Fibroblast of the conjunctiva (primary cell): ENCODE measurements at places on chromosomes 5 and 9.

GRCh38 chr5:107444300-107444699 lies 226.4 kb downstream of the EFNA5 start:
- DNase-seq, result no peak

GRCh38 chr5:119168401-119168800 lies 97.5 kb downstream of the DMXL1 start:
- no peak for DNase-seq

DNA sequence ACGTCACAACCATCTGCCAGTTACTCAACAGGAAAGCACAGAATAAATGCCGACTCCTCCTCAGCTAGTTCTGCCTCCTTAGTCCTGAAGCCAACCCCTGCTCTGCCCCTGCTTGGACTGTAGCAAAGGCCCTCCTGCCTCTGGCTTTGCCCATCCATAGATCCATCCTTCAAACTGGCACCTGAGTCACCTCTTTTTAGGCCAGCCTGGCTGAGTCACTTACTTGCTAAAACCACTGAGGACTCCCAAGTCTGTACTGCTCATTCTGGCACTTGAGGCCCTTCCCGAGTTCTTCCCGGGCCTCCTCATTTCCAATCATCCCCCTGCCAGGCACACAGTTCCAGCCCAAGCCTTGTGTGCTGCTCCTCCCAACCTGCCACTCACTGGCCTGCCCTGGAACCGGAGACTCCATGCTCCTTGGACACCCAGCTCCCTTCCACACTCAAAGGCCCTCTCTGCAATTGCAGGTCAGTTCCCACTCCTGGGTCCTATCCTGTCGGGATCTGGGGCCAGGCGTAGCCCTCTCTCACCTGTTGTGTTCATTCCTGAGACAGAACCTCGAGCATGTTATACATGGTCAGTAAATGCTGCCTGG lies 220.1 kb downstream of the DAB2IP start:
- no peak for DNase-seq

DNA sequence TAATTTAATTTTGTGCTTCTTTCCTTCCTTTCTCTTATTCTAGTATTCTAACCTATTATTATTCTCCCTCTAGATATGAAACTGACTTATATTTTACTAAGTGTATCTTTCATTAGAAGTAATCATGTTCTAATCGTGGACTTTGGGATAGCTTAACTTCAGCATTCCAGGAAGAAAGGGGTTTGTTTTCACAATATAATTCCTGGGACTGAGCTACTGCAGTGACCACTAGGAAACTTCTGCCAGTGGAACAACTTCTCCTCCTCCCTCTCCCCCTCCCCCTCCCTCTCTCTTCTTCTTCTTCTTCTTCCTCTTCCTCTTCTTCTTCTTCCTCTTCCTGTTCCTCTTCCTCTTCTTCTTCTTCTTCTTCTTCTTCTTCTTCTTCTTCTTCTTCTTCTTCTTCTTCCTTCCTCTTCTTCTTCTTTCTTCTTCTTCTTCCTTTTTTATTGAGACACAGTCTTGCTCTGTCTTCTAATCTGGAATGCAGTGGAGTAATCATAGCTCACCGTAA lies 127.9 kb downstream of the NNT start:
- DNase-seq, result no peak

GRCh38 chr5:84292788-84293653 lies 91.7 kb downstream of the EDIL3 start:
- DNase-seq, result no peak

DNA sequence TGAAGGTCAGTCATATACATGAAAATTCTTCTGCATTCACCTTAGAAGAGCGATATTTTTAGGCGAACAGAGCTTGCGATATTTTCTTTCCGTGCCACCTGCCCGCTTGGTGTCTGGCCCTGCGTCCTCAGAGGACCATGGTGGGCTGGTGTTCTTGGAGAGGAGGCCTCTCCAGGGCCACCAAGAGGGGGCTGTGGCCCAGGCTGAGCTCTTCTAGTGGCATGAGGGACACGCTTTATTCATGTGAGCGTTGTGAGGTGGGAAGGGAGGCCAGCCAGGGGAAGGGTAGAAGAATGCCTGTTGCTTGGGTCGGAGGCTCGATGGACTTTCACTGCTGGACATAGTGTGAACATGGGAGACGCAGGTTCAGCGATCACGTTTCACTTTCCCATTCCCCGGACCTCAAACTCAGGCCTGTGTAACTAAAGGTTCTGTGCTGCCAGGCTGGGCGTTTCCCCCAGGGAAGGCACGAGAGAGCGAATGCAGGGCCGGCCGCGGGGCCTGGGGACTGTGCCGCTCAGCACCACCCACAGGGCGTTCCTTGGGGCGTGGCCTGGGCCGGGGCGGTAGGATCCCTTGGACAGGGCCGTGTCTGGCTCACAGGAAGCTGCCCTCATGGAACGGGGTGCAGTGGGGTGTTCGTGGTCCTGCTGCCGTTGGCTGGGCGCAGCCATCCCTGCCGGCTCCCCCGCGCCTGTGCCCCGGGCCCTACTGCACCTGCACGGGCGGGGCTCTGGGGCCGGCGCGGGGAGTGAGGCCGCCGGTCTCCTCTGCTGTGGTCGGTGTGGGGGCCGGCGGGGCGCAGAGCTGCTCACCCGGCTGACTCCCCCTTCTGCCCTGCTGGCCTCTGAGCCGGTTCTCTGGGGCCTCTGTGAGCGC lies 40.7 kb upstream of the CLPTM1L start:
- peak; percentile 8 for DNase-seq

- no peak for DNase-seq
Measured at GRCh38 chr9:112286926-112287325, 46.5 kb downstream of the PTBP3 start.

DNA sequence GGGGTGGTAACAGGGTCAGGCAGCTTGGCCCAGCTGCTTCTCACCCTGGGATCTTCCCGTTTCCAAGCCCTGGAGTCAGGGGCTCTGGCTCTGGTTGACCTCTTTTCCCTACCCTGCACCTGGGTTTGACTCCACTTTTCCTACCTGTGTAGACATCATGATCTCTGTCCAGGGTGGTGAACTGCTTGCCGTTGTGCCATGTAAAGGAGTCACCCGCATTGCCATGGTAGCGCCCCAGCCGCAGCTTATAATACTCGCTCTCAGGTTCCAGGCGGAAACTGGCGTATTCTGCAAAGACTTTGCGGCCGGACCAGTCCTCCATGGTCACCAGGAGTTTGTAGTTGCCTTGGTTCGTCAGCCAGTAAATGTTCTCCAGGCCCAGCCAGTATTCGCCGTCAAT lies 30.9 kb downstream of the ANGPTL2 start:
- no peak for DNase-seq

DNA sequence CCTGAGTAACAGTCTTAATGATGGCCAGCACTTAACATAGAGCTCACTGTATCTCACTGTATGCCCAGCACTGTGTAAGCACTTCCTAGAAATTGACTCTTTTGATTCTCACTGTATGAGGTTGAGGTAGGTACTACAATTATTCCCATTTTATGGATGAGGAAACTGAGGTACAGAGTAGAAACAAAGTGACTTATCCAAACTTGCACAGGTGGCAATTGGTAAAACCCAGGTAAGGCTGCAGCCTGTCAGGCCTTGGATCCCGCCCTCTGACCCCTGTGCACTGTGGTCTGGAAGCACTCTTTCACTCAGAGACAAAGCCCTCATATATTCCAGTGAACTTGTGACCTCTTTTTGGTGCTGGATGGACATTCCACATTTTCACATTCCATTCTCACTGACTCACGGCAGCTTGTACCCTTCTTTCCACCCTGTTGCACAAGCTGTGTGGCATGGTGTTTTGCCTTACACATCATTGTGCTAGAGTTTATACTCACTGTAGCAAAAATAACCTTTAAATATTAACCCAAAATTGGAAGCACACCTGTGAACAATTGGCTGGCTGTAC lies 21.7 kb downstream of the ANKRD55 start:
- DNase-seq, result peak; percentile 95

DNA sequence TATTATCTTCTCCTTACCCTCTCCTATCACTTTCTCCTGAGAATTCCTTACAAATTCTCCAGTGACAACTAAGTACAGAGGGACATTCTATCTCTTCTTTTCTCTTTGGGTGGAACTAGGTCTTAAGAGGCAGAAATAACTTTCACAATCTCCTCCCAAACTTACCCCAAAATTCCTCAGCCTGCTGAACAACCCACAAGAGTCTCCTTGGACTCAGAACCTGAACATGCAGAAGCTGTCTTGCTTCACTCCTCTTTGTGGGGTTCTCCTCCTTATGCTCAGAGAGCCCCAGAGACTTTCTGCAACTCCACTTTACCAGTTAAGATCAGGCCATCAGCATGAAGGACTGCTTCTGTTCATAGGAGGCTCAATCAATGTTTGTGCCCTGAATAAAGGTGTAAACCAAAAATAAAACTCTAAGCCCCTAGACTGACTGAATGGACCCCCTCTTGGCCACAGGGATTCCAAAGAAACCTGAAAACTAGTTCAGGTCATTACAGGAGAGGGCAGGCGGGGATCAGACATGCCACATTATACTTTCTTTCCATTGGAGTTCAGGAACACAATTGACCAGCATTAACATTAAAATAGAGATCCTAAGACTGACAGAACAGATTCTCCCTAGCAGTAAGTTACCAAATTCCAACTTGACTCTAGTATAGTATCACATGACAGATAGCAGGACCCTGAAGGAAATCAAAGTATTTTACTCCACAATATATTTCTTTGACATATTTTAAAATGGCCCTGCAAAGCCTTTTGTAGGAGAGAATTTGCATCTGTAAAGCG lies 179.7 kb upstream of the FBXL17 start:
- no peak for DNase-seq

GRCh38 chr5:24681106-24681505 lies 36.3 kb upstream of the CDH10 start:
- no peak for DNase-seq

DNA sequence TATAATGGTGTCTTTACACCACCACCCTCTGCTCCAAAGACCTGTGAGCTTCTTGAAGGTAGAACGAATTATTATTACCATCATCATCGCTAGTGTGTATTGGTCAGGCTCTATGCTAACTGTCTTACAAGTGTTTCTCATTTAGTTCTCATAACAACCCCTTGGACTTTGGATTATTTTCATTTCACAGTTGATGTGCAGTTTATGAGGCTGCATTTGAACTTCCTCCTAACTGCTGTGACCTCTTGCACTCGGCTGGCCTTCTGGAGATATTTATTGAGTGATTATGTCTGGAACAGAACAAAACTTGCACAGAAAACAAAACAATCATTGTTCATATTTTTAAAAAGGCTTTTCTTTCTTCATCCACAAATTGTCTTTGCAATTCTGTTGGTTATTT lies 306.3 kb upstream of the SGCD start:
- DNase-seq, result no peak

DNA sequence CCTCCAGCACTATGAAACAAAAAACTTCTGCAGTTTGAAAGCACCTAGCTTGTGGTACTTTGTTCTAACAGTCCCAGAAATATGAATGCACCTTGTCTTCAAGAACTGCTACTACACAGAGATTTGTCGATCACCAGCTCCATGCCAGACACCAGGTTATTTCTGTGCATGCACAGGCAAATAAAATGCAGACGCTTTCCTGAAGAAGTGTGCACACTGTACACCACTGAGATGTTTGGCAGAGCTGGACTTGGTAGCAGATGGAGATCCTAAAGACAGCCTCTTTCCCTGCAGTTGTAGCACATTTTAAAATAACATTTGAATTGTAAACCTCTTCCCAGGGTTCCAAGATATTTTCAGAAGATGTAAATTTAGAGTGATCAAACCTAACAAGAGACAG lies 730.0 kb downstream of the MTRR start:
- DNase-seq, result no peak

- DNase-seq, result no peak
Measured at GRCh38 chr5:72234265-72234700, 85.8 kb downstream of the MRPS27 start.

- no peak for DNase-seq
Measured at GRCh38 chr5:88657906-88658775, 224.8 kb downstream of the MEF2C start.

GRCh38 chr5:66661149-66661548 lies 65.0 kb downstream of the MAST4 start:
- peak; percentile 24 for DNase-seq

- DNase-seq, result no peak
Measured at GRCh38 chr5:132253008-132253441, 4.5 kb upstream of the PDLIM4 start.

GRCh38 chr5:5795074-5795771 lies 372.7 kb downstream of the ICE1 start:
- no peak for DNase-seq

GRCh38 chr5:146860213-146860893 lies 18.2 kb downstream of the PPP2R2B start:
- DNase-seq, result peak; percentile 2

DNA sequence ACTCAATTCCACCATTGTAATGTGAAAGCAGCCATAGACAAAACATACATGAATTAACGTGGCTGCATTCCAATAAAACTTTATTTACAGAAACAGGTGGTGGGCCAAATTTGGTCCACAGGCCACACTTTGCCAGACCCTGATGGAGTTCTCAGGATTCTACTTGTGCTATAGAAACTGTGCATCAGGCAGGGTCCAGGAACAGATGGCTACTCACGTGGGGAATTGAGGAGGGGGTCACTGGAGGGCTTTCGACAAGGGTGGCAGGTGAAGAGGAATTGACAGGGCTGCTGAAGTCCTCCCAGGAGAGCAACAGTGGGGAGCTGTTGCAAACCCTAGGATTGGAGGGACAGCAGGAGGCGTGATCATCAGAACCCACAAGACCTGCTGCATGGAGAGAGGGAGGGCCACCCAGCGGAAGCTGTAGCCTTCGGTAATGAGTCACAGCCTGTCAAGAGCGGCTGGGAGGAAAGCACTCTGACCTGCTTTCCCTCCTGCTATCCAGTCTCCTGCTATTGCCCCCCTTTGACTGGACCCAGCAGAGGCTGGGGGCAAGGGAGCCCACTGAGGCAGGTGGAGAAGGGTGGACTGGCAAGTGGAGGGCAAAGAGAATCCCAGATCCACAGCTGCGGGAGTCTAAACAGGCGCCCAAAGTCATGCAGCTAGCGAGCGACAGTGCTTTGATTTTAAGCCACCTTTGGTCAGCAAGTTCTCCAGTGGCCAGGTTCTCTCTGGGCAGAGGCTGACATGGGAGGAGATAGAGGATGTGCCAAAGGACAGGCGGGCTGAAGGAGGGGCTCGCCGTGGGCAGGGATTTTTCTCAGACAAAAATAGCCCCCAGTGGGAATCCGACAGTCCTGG lies 138.3 kb upstream of the SMIM23 start:
- peak; percentile 40 for DNase-seq

- DNase-seq, result no peak
Measured at GRCh38 chr5:137679910-137680309, 56.0 kb downstream of the KLHL3 start.

- DNase-seq, result no peak
Measured at GRCh38 chr5:133365738-133366137, 246.6 kb downstream of the FSTL4 start.

DNA sequence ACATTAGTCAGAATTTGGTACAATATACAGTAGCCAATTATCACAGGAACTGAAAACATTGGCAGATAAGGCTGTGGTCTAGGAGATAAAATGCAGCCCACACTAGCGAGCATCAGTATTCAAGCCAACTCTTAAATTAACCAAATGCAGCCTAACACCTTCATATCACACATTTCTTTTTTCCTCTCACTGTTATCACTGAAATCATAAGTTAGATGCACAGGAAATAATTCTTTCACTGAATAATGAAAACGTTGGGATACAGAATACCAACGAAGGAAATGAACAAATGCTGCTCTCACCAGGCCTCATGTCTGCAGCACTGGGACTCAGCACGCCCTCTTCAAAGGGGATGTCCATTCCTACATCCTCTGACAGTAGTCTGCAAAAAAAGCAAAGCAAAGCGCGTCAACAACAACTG lies 109.1 kb upstream of the PCA3 start:
- no peak for DNase-seq

- no peak for DNase-seq
Measured at GRCh38 chr5:132629230-132629944, 28.6 kb upstream of the IL13 start.

GRCh38 chr9:86836797-86837196 lies 110.5 kb downstream of the GAS1 start:
- DNase-seq, result no peak
